GM13976 (cell line): ENCODE measurements at places on chromosomes 2 and 18.
A peak's percentile ranks its signal among the peaks of the same experiment; 100 is the strongest.

DNA sequence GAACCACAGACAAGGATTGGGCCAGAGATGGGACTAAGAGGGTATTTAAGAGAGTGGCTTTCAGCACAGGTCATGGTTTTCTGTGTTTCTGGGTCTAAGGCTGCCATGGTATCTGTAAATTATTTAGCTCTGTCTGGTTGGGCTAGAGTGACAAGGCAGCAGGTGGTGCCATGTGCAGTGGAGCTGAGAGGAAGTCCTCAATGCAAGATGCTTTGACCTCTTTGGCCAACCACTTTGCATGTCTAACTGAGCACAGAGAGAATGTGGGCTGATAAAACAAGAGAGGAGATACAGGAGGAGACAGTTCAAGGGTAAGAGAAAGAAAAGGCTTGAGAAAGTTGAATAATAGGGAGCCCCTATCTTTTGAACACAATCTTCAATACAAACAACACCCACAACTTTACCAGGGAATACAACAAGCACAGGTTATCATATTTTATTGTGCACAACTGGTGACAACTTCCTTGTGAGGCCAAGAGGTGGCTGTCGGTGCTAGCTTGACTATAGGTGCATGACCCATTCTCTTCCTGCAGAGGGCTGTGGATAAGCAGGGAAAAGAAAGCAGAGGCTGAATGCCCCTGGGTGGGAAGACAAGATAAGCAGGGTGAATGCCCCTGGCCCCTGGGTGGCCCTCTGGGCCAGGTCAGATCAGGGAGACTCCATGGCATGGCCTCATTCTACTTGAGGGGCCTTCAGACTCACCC is 12.3 kb downstream of the FLACC1 start:
- DNase-seq: no peak

DNA sequence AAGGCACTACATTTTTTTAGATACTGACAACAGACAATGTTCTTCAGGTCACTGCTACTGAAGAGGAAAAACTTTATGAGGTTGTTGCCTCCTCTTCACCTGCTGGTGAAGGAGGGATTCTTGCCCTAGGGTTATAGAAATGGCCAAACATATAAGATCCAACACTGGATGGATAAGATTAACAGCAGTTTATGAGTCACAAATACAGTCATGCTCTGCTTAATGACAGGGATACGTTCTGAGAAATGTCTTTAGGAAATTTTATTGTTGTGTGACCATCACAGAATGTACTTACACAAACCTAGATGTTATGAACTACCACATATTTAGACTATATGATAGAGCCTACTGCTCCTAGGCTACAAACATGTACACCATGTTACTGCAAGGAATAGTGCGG is 57.4 kb upstream of the AMMECR1L start:
- no peak for DNase-seq

GRCh38 chr18:22344908-22345670 is 72.6 kb downstream of the CTAGE1 start:
- DNase-seq: no peak

DNA sequence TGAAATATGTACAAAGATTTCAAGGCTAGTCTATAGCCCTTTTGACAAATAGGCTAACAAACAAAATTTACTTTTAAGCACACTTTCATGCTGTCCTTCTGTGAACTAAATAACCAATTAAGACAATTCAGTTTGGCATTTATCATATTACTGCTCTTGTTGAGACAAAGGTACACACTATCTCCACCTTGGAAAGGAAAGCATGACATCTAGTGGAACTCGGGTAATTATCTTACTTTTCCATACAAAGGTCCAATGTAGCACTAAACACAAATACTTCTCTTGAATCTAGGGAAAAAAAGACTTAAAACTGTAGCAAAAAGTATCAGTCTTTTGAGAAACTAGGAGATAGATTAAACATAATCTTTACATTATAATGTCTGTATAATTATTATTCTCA is 125.0 kb upstream of the CD226 start:
- no peak for DNase-seq

DNA sequence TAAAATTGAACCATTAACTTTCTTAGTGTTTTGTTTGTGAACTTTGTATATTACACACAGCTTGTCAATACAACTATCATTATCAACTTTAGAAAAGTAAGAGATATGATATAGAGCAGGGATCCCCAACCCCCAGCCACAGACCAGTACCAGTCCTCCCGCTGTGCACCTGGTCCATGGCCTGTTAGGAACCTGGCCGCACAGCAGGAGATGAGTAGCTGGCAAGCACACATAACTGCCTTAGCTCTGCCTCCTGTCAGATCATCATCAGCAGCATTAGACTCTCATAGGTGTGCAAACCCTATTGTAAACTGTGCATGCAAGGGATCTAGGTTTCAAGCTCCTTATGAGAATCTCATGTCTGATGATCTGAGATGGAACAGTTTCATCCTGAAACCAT is 491.0 kb upstream of the NXPH2 start:
- no peak for DNase-seq

GRCh38 chr2:31236433-31237205 is 2.7 kb downstream of the EHD3 start:
- DNase-seq: no peak

GRCh38 chr2:108325756-108326155 is 37.1 kb downstream of the SULT1C2 start:
- DNase-seq: no peak

DNA sequence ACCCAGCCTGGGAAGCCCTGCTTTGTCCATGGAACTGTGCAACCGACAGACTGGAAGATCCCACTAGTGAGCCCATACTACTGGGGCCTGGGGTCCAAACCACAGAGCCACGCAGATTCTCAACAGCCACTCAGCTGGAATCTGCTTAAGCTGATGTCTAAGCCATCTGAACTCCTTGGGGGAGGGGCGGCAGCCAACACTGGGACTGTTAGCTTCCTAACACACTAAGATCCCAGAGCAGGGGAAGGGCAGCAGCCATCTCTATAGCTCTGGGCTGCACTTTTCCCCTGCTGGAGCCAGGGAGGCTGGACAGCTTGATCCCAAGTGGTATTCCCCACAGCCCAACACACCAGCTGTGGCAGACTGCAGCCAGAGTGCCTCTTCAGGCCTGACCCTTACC is 118.3 kb downstream of the RPRM start:
- DNase-seq: no peak

- DNase-seq: no peak
Measured at GRCh38 chr2:17873021-17873420, 5.4 kb upstream of the KCNS3 start.

DNA sequence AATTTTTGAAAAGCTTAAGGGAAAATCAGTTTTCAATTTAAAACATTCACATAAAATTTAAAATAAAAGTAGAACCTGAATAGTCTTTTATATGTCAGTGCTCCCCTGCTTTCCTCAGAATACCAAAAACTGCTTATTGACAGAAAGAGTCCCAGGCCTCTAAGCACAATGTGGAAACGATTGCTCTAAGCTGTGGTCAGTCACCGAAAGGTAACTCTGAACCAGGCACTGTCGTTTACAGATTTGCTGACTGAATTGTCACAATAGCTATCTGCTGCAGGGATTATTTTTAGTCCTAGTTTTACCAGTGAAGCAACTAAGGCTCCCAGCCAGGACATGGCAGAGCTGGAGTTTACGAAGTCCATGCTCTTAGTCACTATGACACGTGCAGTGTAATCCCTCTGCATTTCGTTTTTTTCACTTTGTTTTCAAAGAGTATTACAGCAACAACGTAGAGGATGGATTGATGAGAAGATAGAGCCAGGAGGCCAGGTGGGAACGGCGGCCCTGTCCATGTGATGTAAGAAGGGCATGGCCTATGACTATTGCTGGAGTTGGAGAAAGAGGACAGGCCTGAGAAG is 28.1 kb upstream of the TMEM247 start:
- DNase-seq: no peak

GRCh38 chr2:29597035-29597434 is 324.4 kb downstream of the ALK start:
- no peak for DNase-seq

- DNase-seq: peak; percentile 59
Measured at GRCh38 chr2:201158111-201158929, 24.6 kb upstream of the CASP10 start.

- no peak for DNase-seq
Measured at GRCh38 chr18:36382854-36383253, 85.3 kb downstream of the FHOD3 start.

GRCh38 chr18:43012951-43013350 is 102.5 kb downstream of the RIT2 start:
- DNase-seq: no peak

GRCh38 chr2:232235716-232236115 is 142.8 kb upstream of the ALPP start:
- DNase-seq: peak; percentile 35

GRCh38 chr2:28486526-28486925 is 9.3 kb upstream of the PLB1 start:
- DNase-seq: no peak

- no peak for DNase-seq
Measured at GRCh38 chr2:221312634-221313033, 259.5 kb downstream of the EPHA4 start.

DNA sequence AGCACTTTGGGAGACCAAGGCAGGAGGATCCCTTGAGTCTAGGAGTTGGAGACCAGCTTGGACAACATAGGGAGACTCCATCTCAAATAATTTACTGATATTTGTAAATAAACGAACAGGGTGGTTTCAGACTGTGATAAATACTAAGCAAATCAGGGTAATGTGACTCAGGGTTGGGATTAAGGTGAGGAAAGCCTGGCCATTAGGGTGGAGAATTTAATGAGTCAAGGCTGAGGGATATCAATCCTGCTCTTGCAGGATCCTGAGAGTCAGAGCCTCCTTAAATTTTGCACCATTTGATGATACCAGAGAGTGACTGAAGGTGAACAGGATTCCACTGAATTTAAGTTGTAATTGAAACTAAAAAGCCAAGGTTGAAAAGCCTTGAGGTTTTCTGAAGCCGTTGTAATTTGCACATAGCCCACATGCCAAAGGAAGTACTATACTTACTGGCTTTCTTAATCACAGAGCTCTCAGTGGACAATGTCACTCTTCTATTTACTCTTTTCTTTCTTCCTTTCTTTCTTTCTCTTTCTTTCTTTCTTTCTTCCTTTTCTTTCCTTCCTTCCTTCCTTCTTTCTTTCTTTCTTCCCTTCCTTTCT is 28.6 kb upstream of the AP1S3 start:
- no peak for DNase-seq

- DNase-seq: no peak
Measured at GRCh38 chr18:55513161-55513560, 74.8 kb downstream of the TCF4 start.

DNA sequence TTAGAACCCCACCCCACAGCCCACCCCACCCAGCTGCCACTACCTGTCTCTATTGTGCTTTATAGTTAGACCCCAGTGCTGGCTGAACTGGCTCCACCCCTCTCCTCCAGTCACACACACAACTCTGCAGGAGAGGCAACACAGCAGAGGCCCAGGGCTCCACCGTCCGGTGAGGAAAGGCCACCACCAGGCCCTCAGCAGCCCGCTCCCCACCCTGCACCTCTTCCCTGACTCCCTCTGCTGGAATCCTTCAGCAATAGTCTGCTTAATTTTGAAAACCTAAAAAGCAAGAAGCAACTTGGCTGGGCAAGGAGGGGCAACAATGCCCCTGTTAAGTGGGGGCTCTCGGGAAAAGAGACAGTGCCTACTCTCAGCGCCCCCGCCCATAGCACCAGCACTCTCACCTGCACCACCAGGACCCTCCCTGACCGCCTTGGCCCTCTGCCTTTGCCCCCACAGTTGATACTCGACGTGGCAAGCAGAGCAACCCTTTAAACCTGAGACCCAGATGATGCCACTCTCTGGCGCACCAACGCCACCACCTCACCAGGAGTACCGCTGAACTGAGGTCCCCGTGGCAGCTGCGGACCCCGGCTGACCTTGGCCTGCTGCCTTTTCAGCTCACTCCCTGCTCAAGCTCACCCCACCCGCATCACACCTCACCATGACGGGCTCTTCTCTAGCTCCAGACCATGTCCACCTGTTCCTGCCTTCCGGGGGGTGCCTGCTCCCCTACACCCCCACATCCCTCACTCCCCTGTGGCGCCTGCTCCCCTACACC is 45.7 kb downstream of the NDUFA10 start:
- DNase-seq: no peak

GRCh38 chr2:100819370-100820272 is at the start of gene NPAS2:
TSS of gene NPAS2 (plus strand) at chr2:100820139. CDS start at chr2:100904755, 84,616 bp downstream.
- peak; percentile 44 for DNase-seq

DNA sequence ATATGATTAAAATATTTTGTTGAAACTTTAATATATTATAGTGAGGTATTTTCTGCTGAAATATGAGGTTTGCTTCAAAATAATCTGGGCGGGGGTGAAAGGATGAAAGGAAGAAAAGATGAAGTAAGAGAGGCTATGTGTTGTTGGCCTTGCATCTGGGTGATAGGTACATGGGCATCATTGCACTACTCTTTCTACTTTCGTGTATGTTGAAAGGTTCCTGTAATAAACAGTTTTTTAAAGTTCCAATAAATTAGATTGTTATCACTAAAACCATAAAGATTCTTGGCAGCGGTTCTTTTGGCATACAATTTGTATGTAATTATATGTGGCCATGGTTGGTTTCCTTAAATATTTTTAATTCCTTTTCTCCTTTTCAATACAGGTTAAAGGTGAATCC is 23.6 kb upstream of the MSH2 start:
- no peak for DNase-seq

DNA sequence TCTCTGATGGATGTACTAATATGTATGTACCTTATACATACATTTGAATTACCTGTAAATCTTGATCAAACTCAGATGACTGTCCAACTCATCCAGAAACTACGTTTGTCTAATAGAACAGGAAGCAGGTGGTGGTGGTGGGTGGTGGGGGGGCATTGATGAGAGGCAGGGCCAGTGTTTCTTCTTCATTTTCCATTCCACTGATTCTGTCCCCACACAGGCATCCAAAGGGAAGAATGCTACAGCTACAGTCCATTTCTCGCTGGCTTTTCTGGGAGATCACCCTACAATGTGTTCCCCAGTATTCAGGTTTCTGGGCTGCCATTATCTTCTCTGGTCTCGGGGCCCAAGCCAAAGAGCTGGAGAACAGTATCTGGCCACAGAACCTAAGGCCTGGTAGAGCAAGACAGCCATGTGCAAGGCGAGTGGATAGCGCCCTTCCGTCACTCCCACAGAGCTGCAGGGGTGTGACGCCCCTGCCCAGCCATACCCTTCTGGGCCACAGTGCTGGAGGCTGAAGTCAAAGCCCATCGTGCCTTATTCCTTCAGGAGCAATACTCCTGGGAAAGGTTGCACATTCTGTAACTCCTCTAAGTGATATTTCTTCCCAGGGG is 54.5 kb downstream of the BCL11A start:
- DNase-seq: peak; percentile 61

- no peak for DNase-seq
Measured at GRCh38 chr2:6915399-6915798, 1.8 kb upstream of the RNF144A start.

- DNase-seq: no peak
Measured at GRCh38 chr18:41798879-41799278, 156.2 kb upstream of the PIK3C3 start.

GRCh38 chr2:12604341-12604740 is 112.4 kb upstream of the TRIB2 start:
- DNase-seq: no peak

GRCh38 chr18:32469190-32469651 is 1.5 kb downstream of the GAREM1 start:
- DNase-seq: peak; percentile 13
